ENCODE measurements at places on chromosomes 2 and 18.
A peak's percentile ranks its signal among the peaks of the same experiment; 100 is the strongest.

- no peak for DNase-seq
Measured at GRCh38 chr2:54594048-54594447, 129.4 kb upstream of the EML6 start.

DNA sequence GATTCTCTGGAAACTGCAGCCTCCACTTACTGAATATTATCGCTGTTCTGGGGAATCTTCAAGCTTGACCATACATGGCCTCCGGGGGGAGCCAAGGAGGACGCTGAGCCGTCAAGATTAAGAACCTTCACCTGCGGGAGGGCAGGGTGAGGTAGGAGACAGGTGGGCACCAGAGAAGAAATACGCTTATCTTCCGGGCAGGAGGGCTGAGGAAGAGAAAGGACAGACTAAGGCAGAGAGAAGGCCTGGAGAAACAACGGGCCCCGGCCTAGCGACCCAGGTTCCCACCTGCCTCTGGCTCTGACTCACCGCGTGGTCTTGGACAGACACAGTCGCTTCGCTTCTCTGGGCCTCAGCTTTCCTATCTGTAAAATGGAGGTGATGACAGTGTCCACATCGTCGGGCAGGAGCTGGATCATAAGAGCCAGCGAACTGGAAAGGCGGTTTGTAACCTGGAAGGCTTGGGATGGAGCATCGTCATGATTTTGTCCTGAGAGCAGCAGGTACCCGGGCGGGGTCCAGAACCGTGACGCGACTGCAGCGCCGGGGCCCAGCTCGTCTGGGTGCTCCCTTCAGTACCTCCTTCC is 659 bp downstream of the ZNF142 start:
- peak; percentile 61 for DNase-seq

GRCh38 chr2:161982548-161983330 is 91.3 kb downstream of the DPP4 start:
- no peak for DNase-seq

DNA sequence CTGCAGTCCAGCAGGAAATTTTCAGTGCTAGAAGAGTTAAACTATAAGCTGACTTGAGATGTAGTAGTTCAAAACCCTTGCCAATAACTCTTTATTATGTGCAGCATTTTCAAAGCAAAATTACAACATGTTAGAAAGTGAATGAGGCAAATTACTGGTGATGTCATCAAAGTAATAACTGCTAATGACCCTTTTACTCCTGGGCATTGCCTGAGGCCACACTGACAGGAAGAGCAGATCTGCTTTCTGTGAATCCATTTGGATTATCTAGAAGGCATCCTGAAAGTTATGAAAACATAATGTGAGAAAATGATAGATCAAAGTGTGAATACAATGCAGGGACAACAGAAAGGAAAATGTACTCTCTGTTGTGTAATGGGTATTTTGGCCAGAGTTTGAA is 139.6 kb upstream of the TRIB2 start:
- DNase-seq = no peak

GRCh38 chr2:88933091-88933490 is 241.6 kb downstream of the RPIA start:
- DNase-seq = no peak

Data from AG08395 (cell line).